ENCODE measurements at places on chromosomes 6 and 20.

DNA sequence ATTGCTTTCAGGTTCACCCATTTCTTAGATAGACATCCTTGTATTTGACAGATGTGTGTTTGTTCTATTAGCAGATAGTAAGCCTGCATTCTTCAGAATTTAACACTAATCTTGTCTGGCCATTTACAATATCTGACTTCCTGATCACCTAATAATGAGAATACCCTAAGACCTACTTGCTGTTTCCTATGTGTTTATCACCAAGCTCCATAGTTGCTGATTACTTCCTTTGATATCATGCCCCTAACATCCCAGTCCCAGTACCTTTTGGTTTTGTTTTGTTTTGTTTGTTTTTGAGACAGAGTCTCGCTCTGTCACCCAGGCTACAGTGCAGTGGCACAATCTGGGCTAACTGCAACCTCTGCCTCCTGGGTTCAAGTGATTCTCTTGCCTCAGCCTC lies 143.6 kb upstream of the DST start:
- peak; percentile 39 for DNase-seq

GRCh38 chr20:62296724-62297448 lies 5.9 kb upstream of the ADRM1 start:
- DNase-seq: no peak

DNA sequence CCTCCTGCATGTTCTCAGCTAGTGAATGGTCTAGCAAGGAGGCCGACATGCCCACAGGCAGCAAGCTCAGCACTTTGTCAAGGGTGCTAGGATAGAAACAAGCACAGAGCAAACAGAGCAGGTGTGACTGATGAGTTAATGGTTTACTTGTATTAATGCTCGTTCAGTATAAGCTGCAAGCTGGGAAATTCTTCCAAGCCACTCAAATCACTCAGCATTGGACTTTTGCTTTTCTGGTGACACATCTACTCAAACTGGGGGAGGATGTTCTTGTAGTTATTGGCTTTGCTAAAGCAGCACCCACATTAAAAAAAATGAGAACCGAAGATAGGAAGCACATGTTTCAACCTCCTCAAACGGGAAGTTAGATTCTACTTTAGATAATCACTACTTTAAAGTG lies 43.1 kb upstream of the NEDD9 start:
- DNase-seq: no peak

GRCh38 chr20:32808438-32808837 lies 11.3 kb upstream of the MAPRE1 start:
- no peak for DNase-seq

- DNase-seq: no peak
These were observed 23.1 kb downstream of the AAR2 start for GRCh38 chr20:36259177-36260061.

Measured in CMK (cell line).